ENCODE measurements at places on chromosomes 11 and 22. TPM values are rescaled to one million over a fixed set of nuclear protein-coding genes. Genes with fewer than 3 reads are reported as not detected.
A peak's percentile ranks its signal among the peaks of the same experiment; 100 is the strongest.

Gene PTPRCAP
- total RNA-seq = 398 TPM

- H3K36me3 ChIP-seq = no peaks in the 10 kb centered on the region
- no peak overlapping the region for H3K27ac ChIP-seq
- H3K27me3 ChIP-seq = peaks cover 18% of the 10 kb centered on the region
- H3K4me3 ChIP-seq = no peak overlapping the region
- no peak for DNase-seq
These were observed 11.9 kb downstream of the RBFOX2 start for GRCh38 chr22:36016684-36017083.

DNA sequence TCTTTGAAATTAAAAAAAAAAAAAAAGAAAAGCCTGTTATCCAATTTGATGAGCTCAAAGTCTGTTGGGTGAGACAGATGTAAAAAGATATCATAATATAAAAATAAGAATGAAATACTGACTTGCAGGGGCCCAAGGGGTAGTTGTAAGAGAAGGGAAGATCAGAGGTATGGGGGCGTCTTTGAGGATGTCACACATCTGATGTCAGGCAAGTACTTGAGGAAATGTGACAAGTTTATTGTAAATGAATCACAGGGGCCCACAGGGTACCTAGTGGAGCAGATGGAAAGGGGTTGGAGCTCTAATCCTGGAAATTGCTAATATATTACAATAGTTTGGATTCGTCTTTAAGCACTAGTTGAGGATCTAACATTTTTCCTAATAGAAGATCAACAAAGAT, 131.6 kb downstream of the MAML2 start:
- no peaks in the 10 kb centered on the region for H3K27me3 ChIP-seq
- H3K27ac ChIP-seq = peak overlapping the region; percentile 13
- peaks cover 12% of the 10 kb centered on the region for H3K36me3 ChIP-seq
- H3K4me1 ChIP-seq = peaks cover 79% of the 10 kb centered on the region
- no peak for DNase-seq

DNA sequence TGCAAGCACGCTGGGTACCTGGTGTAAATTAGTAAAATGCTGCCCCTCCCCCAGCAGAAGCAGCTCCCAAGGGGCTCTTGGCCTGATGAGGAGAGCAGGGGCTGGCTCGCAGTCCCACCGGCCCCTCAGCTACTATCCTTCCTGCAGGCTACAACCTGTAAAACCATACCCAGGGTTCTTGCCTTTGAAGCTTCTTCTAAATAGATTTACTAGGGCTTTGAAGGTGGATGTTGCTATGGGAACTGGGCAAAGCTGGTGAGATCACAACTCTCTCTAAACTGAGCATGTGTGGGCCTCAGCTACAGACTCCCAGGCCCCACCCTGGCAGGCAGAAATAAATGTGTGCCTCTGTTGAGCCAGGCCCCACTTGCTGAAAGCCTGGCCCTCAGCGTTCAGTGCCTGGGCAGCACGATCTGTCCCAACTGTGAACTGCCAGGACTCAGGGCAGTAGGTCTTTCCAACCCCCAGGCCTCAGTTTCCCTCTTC, 18.5 kb downstream of the CD5 start:
- H3K36me3 ChIP-seq = peaks cover 91% of the 10 kb centered on the region
- H3K4me3 ChIP-seq = no peak overlapping the region
- no peak for DNase-seq
- peaks cover 57% of the 10 kb centered on the region for H3K4me1 ChIP-seq

GRCh38 chr22:44664149-44664548, 37.9 kb upstream of the PRR5 start:
- H3K27ac ChIP-seq = peak overlapping the region; percentile 71
- peak; percentile 83 for DNase-seq
- no peaks in the 10 kb centered on the region for H3K36me3 ChIP-seq

Gene PPP6R3
- total RNA-seq = 105 TPM

DNA sequence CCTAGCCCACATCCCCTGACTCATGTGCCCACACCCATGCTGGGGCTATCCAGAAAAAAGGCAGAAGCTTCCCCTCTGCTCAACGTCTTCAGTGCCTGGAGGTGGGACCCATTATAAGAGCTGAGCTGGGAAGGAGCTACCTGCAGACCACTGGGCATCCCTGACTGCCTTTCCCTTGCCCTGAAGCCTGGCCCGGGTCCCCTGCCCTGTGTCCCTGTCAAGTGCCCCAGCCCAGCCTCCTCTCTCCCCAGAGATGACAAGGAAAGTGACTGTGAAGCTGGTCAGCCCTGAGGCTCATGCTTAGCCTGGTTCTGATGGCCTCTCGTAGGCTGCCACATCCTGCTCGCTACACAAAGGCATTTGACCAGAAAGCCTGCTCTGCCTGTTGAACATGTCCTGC, 140.4 kb downstream of the PARVA start:
- no peaks in the 10 kb centered on the region for H3K27me3 ChIP-seq
- no peaks in the 10 kb centered on the region for H3K4me1 ChIP-seq
- DNase-seq = no peak
- H3K27ac ChIP-seq = no peak overlapping the region

Gene OVOL1
- not detected for total RNA-seq

- H3K4me3 ChIP-seq = no peak overlapping the region
- H3K4me1 ChIP-seq = peaks cover 7% of the 10 kb centered on the region
- peaks cover 47% of the 10 kb centered on the region for H3K36me3 ChIP-seq
- H3K27me3 ChIP-seq = no peaks in the 10 kb centered on the region
- no peak overlapping the region for H3K27ac ChIP-seq
- no peak for DNase-seq
These were observed 16.2 kb downstream of the SHISA8 start for GRCh38 chr22:41898645-41899044.

GRCh38 chr11:47496808-47497207, 47.9 kb upstream of the RAPSN start:
- H3K4me1 ChIP-seq = peaks cover 19% of the 10 kb centered on the region
- no peak overlapping the region for H3K4me3 ChIP-seq
- H3K27me3 ChIP-seq = no peaks in the 10 kb centered on the region
- no peak overlapping the region for H3K27ac ChIP-seq

DNA sequence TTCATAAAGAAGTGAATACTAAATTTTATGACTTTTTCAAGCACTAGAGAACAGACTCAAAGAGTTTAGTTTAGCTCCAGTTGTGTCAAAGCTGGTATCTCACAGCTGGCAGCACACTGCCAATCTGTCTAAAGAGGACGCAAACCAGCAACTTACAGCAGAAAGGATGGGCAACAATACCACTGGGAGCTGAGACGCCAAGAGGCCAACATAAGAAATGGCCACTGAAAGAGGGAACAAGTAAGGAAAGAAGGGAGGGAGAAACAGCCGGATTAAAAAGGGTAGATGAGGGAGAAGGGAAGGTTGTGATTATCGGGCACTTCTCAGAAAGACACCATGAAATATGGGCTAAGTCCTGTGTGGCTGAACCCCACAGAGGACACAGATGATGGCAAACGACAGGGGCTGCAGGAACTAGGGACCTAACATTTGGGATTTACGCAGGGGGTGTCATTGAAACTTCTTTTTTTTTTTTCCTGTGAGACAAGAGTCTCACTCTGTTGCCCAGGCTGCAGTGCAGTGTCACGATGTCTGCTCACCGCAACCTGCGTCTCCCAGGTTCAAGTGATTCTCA, 41.7 kb downstream of the SERPIND1 start:
- H3K36me3 ChIP-seq = peaks cover 64% of the 10 kb centered on the region
- H3K27me3 ChIP-seq = no peaks in the 10 kb centered on the region
- DNase-seq = no peak
- H3K4me1 ChIP-seq = peaks cover 1% of the 10 kb centered on the region
- H3K27ac ChIP-seq = no peak overlapping the region

- no peak overlapping the region for H3K27ac ChIP-seq
- H3K4me3 ChIP-seq = no peak overlapping the region
- no peak for DNase-seq
- H3K4me1 ChIP-seq = no peaks in the 10 kb centered on the region
- no peaks in the 10 kb centered on the region for H3K36me3 ChIP-seq
These were observed 622.5 kb downstream of the TBC1D22A start for GRCh38 chr22:47384977-47385376.

Gene PKDREJ
- not detected for total RNA-seq

Gene ABCC8
- total RNA-seq = not detected

DNA sequence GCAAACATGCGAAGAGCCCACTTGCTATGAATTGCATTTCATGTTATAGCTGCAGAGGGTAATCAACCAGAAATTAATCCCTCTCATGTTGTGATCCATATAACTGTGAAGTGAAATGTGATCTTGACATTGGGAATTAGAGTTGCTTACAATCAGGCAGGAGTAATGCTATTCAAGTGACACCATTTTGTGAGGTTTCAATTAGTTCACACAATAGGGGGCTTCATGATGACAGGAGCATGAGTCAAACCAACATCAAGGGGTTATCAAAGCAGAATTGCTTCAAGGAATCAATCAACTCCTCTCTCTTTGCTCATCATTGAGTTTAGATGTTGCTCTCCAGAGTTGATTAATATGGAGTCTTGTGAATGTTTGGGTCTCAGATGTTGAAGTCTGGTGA, 1585.2 kb upstream of the TENM4 start:
- H3K27me3 ChIP-seq = no peaks in the 10 kb centered on the region
- H3K36me3 ChIP-seq = no peaks in the 10 kb centered on the region
- DNase-seq = no peak
- no peak overlapping the region for H3K27ac ChIP-seq
- H3K4me1 ChIP-seq = no peaks in the 10 kb centered on the region

GRCh38 chr11:6601041-6601461, 2.4 kb downstream of the RRP8 start:
- DNase-seq = no peak
- H3K27ac ChIP-seq = no peak overlapping the region
- H3K4me3 ChIP-seq = no peak overlapping the region
- peaks cover 41% of the 10 kb centered on the region for H3K36me3 ChIP-seq
- H3K4me1 ChIP-seq = peaks cover 5% of the 10 kb centered on the region

GRCh38 chr11:37616291-37616690, 1018.3 kb upstream of the RAG2 start:
- H3K4me3 ChIP-seq = no peak overlapping the region
- H3K27ac ChIP-seq = no peak overlapping the region
- no peaks in the 10 kb centered on the region for H3K27me3 ChIP-seq
- DNase-seq = no peak

Gene SCN2B
- not detected for total RNA-seq

GRCh38 chr11:15795378-15795777, 561.0 kb downstream of the SOX6 start:
- H3K4me1 ChIP-seq = peaks cover 5% of the 10 kb centered on the region
- H3K27ac ChIP-seq = no peak overlapping the region
- H3K36me3 ChIP-seq = no peaks in the 10 kb centered on the region
- DNase-seq = no peak
- no peak overlapping the region for H3K4me3 ChIP-seq

GRCh38 chr11:110096496-110096895, 3.3 kb downstream of the ZC3H12C start:
- H3K4me3 ChIP-seq = no peak overlapping the region
- H3K27me3 ChIP-seq = peaks cover 39% of the 10 kb centered on the region
- peaks cover 17% of the 10 kb centered on the region for H3K4me1 ChIP-seq
